Muscle of arm (tissue), 14 donors: ENCODE measurements at places on chromosomes 16 and 17. TPM values are rescaled to one million over a fixed set of nuclear protein-coding genes. Genes with fewer than 3 reads are reported as not detected.

Gene PRSS8
- polyA plus RNA-seq = not detected

Gene AANAT
- polyA plus RNA-seq = 0.54 TPM

Gene BMERB1
- 18.0 TPM for polyA plus RNA-seq

Gene ZSWIM7
- 44.8 TPM for polyA plus RNA-seq
